ENCODE measurements at places on chromosomes 12 and 14.

- no peak for DNase-seq
Measured at GRCh38 chr14:32306549-32306948, 22.5 kb upstream of the AKAP6 start.

GRCh38 chr12:104870797-104871196 is 87.3 kb downstream of the SLC41A2 start:
- DNase-seq = no peak

DNA sequence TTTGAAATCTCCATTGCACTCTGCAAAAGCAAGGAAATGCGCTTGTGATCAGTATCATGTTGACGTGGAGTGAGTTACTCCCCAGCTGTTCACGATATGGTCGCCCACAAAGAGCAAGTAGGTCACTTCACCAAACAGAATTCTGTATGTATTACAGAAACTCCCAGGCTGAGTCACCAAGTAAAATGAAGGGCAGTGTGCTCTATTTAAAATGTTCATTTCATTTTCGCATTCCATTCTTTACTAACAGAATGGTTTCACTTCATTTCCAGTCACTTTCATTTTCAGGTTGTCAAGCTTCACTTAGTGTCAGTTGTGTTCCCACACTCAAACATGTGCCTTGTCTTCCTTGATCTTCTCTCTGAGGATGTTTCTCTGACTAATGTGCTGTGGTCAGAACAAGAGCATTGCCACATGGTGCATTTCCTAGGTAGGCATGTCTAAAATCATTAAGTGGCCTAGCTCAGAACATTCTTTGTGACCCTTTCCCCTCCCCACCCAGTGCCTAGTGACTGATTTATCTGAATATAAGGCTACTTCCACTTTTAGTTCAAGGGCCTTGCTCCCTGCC is 391.2 kb downstream of the RAD51B start:
- no peak for DNase-seq

DNA sequence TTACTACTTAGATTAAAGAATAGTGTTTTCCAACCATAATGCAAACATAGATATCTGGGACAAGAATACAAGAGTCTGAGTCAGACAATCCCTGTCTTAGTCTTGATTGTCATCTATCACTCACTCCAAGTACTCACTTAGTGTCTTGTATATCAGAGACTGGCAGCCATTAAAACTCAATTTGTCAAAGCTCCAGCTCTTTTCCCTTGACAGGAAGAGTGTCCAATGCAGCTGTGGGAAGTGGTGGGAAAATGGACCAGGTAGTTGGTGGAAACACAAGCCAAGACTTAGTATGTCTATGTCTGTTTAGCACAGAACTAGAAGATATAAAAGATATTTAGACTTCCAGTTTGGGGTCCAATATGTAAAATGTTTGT is 271.6 kb upstream of the CLEC14A start:
- DNase-seq = no peak

DNA sequence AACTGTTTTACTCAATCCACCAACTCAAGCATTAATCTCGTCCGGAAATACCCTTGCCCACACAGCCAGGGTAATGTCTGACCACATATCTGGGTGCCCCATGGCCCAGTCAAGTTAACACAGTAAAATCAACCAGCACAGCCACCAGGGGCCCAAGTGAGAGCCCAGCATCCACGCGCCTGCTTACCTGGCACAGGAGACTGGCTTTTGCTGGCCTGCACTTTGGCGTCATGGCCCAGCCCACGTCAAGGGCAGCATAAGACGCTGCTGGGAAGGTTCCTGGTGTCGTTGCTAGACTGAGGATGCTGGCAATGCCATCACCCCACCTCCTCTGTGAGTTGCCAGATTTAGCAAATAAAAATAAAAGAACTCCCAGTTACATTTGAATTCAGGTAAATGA is 53.6 kb upstream of the BCL11B start:
- no peak for DNase-seq

DNA sequence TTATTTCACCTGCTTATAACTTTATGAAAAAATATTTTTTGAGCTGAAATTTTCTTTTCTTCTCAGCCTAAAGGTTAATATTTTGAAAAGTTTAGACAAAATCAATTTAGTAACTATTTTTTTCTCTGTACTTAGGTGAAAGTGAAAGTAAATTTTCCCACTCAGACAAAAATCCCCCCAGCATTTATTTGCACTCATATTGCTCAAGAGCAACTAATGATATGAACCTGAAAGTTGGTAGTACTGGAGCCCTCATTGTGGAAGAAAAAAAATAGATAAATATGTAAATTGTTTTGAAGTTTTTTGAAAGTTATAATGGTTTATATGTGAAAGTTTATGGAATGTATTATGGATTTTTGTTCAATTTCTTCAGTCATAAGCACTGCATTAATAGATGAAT is 1005.9 kb upstream of the ATXN7L3B start:
- DNase-seq = no peak
